Stimulated activated CD4-positive, alpha-beta T cell treated with anti-CD3 and anti-CD28 coated beads, Interleukin-15, amount 100 ng/mL, for 1 hour (primary cell): ENCODE measurements at places on chromosomes 6 and 20.
A peak's percentile ranks its signal among the peaks of the same experiment; 100 is the strongest.

DNA sequence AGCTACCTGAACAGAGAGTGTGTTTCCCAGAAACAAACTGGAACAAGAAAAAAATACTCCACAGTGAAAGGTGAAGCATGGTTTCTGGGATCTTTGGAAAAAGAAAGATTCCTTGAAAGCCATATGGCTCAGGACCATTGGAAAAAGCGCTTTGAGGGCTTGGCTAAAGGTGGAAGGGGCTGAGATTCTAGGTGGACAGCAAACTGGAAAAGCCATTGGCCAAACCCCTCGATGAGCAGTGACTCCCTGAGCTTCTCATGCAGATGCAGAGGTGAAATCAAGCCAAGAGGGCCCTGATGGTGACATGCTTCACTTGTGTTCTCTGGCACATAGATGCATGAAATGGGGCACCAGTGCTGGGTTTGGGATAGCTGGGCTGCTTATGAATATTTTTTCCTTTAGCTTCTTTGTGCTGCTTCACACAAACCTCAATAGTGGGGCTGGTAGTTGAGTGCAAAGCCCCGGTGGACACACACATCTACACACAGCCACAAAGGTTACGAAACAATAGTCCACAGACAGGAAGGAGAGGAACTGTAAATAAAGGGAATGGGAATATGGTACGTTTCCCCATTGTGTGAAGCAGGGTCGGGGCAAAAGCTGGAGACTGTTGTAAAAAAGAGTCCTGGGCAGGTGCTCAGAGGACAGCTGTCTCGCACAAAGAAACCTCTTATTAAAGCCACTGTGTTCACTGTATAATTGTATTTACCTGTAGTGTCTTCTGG lies 117.8 kb downstream of the FOXA2 start:
- DNase-seq: no peak

GRCh38 chr6:47362857-47363461 lies 53.3 kb upstream of the TNFRSF21 start:
- no peak for DNase-seq

DNA sequence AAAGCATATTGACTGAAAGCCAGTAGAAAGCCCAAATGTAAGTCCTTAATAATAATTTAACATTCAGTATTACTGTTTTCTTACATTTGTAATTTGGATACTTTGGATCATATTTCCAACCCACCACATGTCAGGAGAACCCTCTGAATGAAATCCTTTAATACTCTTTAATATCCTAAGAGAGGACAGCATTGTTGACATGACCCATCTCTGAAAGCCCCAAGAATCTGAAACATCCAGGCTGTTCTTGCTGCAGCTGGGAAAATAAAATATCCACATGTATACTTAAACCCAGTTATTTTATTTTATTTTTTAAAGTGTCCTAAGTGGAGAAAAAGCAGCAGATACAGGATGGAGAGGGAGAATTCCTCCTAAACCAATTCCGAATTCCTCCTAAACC lies 130.8 kb upstream of the RIPOR2 start:
- no peak for DNase-seq

DNA sequence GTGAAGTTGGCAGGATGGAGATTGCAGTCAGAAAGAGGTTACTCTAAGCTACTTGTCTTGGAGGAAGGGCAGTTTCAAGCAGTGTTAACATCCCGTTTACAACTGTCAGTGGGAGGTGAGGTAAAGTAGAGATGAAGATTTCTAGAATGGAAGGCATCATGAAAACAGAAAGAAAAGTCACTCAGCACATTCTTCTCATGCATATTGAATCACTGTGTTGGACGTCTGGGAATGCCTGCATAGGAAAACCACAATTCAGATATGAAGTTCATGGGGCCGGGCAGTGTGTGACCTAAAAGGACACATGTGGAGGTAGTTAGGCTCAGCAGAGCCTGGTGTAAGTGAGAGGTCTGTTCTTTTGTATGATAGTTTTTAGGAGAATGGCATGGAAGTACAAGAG lies 73.5 kb upstream of the LAMP5 start:
- DNase-seq: no peak

- DNase-seq: no peak
These were observed 12.2 kb downstream of the MYLK4 start for GRCh38 chr6:2738373-2738979.

DNA sequence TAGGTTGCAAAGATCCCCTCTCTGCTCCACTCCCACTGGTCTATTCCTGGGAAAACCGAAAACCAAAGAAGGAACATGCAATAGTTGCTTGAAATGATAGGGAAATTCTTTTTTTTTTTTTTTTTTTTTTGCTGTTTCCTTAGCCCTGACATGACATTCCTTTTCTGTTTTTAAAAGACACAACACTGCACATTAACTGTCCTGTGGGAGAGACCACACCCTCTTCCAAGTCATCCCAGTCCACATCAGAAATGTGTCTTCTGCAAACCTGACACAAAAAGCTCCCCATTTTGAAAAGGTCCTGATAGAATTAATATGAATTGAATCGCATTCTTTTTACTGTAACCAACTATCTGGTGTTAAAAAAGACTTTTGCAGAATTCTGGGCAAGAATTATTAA lies 43.4 kb upstream of the RIPOR2 start:
- no peak for DNase-seq

DNA sequence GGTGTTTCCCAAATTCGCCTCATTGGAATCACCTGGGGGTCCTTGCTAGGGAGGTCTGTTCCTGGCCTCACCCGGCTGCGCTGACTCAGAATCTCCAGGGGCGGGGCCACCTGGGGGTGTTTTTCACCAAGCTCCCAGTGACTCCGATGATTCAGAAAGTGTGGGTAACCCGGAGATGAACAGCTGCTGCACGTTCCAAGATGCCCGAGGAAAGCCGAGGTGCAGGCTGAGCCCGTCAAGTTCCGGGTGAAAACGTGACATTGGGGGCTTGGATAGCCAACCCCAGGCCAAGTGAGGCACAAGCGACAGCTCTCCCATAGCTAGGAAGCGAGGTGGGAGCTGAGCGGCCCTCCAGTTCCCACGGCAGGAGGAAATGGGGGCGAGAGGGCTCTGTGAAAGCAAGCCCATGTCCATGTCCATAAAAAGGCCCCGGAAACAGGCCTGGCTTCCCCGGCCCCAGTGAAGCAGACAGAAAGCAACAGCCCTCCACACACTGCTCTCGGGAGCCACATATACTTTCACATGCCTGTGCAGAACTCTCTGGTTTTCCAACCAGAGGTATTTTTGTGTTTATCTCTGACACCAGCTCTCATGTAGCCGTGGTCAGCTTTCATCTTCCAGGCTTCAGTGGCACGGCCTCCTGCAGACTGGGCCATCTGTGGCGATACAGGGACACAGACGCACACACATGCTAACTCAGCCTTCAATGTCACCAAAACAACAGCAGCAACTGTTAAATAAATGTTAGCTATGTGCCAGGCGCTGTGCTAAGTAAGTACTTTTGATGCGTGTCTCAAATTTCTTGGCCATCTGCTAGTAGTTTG lies 90.7 kb upstream of the CCDC28A start:
- DNase-seq: no peak

- no peak for DNase-seq
These were observed 34.7 kb downstream of the FOXQ1 start for GRCh38 chr6:1346558-1347091.

DNA sequence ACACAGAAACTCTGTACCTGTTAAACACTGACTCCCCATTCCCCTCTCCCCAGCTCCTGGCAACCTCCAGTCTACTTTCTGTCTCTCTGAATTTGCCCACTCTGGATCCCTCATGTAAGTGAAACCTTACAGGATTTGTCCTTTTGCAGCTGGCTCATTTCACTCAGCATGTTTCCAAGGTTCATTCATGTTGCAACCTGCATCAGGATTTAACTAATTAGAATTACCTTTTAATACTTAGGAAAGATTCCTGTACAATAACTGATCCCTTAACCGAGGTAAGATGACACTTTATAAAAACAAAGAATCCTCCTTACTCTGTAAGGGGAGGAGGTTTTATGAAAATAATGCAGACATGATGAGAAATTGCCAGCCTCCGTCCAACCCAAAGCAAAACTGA lies 113.1 kb upstream of the MTHFD1L start:
- no peak for DNase-seq

- DNase-seq: peak; percentile 50
These were observed at the start of gene SYTL3 for GRCh38 chr6:158649289-158650143. Gene SYTL3, plus strand, starts transcription at chr6:158650054. Its CDS starts 13,215 bp downstream, at chr6:158663269.

DNA sequence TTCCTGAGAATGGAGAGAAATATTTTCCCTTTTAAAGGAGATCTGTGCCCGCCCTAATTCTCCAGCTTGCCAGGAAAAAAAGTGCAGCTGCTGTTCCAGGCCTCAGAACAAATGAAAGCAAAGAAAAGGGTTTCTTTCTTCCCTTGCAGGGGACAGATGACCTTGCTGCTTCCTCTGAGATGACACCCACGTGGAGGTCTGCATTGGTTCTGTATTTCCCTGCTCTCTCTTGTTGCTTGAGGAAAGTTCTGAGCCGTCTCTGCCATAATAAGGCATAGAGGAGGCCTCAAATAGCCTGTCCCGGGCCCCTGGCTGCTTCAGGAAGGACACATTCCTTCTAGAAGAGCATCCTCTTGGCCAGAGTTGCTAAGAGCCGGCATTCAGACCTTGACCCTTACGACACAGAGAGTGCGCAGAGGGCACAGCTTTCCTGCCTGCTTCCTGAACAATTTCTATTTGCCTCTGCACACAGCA lies 501.8 kb upstream of the SULF2 start:
- DNase-seq: no peak

GRCh38 chr6:42038811-42039408 lies 11.4 kb upstream of the TAF8 start:
- no peak for DNase-seq

GRCh38 chr6:3385660-3386151 lies 71.1 kb downstream of the SLC22A23 start:
- DNase-seq: no peak

DNA sequence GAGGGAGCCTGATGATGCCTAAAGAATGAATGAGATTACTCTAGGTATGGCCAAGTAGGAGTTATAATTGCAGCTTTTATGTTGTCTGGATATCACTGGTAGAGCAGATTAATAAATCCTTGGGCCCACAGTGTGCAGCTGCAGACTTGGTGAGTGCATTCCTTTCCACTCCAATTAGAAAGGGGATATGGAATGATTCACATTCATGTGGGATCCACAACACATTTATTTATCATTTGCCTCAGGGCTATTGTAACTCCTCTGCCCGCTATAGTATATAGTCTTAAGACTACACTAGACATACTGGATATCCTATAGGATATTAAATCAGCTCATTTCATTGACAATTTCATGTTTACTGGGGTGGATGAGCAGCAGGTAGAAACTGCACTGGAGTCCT lies 11.6 kb upstream of the HLA-G start:
- no peak for DNase-seq
